M059J (cell line): ENCODE measurements at places on chromosomes 7 and 10. TPM values are rescaled to one million over a fixed set of nuclear protein-coding genes. Genes with fewer than 3 reads are reported as not detected.
A peak's percentile ranks its signal among the peaks of the same experiment; 100 is the strongest.

DNA sequence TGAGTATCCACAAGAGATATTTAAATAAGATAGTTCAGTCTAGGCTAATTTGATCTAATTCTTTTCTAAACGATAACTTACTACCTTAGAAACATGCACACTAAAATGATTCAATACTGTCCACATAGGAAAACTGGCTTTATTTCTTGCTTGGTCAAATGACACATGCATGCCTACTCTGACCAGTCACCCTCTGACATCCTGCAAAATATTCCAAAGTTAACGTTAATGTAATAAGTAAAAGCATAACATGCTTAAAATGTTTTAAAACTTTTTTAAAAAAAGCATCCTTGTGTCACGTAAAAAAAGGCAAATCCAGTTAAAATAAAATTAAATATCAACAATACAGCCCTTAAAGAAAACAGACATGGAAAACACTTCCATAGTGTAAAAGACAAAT, 70.2 kb downstream of the UBE2H start:
- DNase-seq, result peak; percentile 41

Gene NPFFR1
- total RNA-seq, result not detected in 2 replicates

Gene SAMD9
- total RNA-seq, result 131 and 132 TPM in 2 replicates

Gene RAPGEF5
- 0.22 and 0.47 TPM in 2 replicates for total RNA-seq

- DNase-seq, result no peak
Observed at GRCh38 chr10:47101196-47101595, 190.0 kb downstream of the PTPN20 start.

Gene WNT8B
- not detected in 2 replicates for total RNA-seq

DNA sequence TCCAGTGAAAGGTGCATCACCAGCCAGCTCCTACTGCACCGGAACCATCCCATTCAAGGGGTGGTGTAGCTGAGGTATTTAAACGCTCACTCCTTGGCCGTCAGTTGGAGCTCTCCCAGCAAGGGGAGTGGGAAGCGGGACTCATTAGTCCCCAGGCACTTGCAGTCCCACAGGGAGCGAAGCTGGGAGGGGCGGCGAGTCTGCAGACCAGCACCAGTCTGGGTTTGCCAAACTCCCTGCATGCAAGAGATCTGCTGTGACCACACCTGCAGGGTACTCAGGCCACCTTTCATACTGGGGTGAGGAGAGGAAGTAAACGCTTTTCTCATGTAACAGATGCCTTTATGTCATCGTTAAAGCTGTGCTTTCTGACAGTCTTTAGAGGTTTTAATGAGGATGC, 187.9 kb downstream of the PTPRN2 start:
- no peak for DNase-seq

GRCh38 chr10:35208949-35209613, 82.4 kb downstream of the CREM start:
- DNase-seq, result no peak

- DNase-seq, result no peak
Observed at GRCh38 chr10:34576797-34577196, 238.3 kb downstream of the PARD3 start.

- DNase-seq, result no peak
Observed at GRCh38 chr10:106712988-106713387, 451.5 kb downstream of the SORCS1 start.

GRCh38 chr10:7826971-7827370, 8.7 kb downstream of the TAF3 start:
- DNase-seq, result peak; percentile 44

- DNase-seq, result no peak
Observed at GRCh38 chr10:86360657-86361056, 5.9 kb downstream of the GRID1 start.

GRCh38 chr7:128726059-128726736, 13.0 kb upstream of the CALU start:
- DNase-seq, result no peak

GRCh38 chr7:29065181-29065857, 81.0 kb downstream of the CPVL start:
- DNase-seq, result no peak

- no peak for DNase-seq
Observed at GRCh38 chr10:72069751-72070526, 18.4 kb downstream of the SPOCK2 start.

GRCh38 chr10:124565565-124566221, 104.1 kb downstream of the LHPP start:
- peak; percentile 4 for DNase-seq

Gene ANKRD22
- total RNA-seq, result not detected in 2 replicates

Gene MMD2
- not detected in 2 replicates for total RNA-seq

Gene UPK3BL2
- 0.34 TPM in 1 of 2 replicates, not detected in the other for total RNA-seq

- no peak for DNase-seq
Observed at GRCh38 chr7:90229682-90230081, 15.3 kb upstream of the CFAP69 start.

GRCh38 chr10:104144931-104145330, 23.0 kb downstream of the SFR1 start:
- DNase-seq, result no peak

GRCh38 chr10:93452143-93452542, 30.0 kb downstream of the MYOF start:
- DNase-seq, result no peak

DNA sequence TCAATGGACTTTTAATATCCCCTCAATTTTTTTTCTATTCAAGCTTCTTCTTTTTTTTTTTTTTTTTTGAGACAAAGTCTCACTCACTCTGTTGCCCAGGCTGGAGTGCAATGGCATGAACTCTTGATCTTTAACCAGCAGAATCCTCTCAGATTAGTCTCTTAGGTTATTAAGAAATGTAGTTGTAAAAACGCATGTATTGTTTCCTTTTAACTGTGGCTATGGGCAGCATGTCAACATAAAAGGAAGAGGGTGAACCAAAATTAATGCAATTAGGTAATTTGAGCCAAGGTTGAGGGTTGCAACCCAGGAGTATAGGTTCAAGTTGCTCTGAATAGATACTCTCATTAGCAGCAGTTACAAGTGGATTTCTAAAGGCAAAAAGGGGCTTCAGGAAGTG, 4.3 kb upstream of the GSTO1 start:
- DNase-seq, result no peak

Gene ATP5F1C
- total RNA-seq, result 258 and 346 TPM in 2 replicates

GRCh38 chr10:78614267-78614666, 454.5 kb upstream of the ZMIZ1 start:
- no peak for DNase-seq

GRCh38 chr10:74854610-74855009, 28.2 kb downstream of the KAT6B start:
- no peak for DNase-seq

- no peak for DNase-seq
Observed at GRCh38 chr7:12809476-12809875, 122.0 kb downstream of the ARL4A start.

GRCh38 chr7:19972876-19973275, 199.5 kb upstream of the TMEM196 start:
- DNase-seq, result no peak

DNA sequence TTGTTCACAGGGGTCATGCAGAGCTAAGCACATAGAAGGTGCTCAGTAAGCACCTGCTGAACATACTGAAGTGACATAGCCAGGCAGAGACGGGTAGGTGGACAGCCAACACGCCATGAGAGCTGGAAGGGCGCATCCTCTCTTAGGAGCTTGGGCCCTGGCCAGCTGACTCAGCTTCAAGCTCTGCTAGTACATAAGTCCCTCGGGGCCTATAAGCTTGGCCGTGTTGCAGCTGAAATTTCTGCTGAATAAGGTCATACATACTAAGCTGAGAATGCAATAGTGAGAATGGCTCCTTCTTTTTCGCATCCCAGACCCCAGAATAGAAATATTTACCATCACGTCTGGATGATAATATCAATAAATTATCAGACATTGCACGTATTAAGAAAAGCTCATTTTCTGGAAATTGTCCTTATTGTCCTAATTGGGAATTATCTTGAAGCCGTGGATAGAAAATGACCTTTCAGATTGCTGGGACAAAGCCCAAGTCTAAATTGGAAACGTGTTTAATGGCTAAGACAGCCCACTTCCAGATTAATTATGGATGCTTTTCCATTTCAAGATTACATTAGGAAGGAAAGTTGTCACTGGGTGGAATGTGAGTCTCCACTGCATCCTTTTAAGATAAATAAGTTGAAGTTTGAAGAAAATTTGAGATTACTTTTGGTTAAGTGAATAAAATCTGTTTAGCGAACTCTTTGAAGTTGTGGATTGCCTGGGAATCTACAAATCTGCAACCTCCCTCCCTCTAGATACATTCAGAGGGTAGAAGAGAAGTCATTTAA, 287.1 kb upstream of the C7orf33 start:
- peak; percentile 55 for DNase-seq

Gene ICA1
- total RNA-seq, result not detected in 2 replicates

DNA sequence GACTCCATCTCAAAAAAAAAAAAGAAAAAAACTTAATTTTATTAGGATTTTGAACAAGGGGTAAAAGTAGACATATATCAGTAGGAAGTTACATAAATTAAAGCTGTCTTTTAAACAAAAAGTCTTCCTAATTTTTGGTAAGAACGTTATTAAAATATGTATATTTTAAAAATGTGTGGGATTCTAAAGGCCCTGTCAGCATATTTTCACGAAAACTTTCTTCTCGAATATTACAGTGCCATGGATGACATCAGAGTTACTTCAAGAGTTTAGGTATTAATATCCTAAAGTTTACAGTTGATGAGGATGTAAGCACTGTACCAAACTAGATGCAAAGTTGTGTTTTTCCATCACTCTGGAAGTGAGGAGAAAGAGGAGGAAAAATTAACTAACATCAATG, 820.8 kb downstream of the PCDH15 start:
- no peak for DNase-seq

Gene CPED1
- 14.9 and 15.8 TPM in 2 replicates for total RNA-seq

Gene SLC13A1
- total RNA-seq, result not detected in 2 replicates

GRCh38 chr7:112462236-112462635, 12.0 kb downstream of the IFRD1 start:
- peak; percentile 82 for DNase-seq

Gene CAV2
- total RNA-seq, result 151 and 165 TPM in 2 replicates

DNA sequence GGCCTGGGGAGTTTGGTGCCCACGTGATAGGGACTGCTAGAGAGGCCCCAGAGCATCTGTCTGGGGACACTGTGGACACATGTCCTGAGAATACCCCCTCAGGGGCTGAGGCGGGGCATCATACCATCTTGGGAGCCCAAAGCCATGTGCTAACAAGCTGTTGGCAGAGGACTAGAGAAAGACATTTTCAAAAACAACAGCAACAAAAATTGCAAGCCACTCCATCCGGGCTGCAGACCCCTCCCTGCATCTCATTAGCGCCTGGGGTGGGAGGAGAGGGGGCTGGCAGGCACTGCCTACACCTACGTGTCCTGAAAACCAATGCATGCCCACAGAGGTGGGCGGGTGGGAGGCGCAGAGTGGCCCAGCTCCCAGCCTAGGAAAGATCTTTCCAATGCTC, 507.4 kb upstream of the PODXL start:
- no peak for DNase-seq

Gene TRIM74
- not detected in 2 replicates for total RNA-seq

DNA sequence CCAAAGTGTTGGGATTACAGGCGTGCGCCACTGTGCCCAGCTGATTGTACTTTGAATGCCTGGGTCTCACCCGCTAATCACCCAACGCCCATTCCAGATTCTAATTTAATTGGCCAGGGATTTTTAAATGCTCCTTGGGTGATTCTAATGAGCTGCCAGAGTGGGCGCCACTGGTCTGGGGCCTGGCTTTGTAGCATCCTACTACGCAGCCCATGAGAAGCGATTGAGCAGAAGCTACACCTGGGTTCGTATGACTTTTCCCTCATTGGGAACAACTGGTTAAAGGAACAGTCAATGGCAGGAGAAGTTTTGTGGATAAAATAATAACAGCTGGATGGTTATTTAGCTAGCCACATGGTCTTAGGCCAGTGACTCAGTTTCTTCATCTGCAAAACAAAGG, 108.0 kb downstream of the SPAG6 start:
- no peak for DNase-seq

DNA sequence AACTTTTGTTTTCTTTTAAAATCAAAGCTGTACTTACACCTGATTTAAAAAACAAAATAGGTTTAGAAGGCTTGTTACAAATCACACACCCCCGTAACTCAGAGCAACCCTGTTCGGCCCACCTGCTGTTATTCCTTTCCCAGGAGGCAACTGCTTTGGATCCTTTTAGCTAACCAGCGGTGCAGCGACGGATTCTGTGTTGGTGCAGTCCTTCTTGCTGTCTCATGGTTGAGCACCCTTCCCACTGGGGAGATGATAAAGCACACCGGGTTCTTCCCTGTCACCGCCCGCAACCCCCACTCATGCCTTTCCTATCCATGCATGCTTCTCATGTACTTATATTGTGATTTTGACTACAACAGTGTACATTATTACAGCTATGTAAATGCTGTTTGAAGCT, 24.8 kb upstream of the MKI67 start:
- DNase-seq, result no peak

DNA sequence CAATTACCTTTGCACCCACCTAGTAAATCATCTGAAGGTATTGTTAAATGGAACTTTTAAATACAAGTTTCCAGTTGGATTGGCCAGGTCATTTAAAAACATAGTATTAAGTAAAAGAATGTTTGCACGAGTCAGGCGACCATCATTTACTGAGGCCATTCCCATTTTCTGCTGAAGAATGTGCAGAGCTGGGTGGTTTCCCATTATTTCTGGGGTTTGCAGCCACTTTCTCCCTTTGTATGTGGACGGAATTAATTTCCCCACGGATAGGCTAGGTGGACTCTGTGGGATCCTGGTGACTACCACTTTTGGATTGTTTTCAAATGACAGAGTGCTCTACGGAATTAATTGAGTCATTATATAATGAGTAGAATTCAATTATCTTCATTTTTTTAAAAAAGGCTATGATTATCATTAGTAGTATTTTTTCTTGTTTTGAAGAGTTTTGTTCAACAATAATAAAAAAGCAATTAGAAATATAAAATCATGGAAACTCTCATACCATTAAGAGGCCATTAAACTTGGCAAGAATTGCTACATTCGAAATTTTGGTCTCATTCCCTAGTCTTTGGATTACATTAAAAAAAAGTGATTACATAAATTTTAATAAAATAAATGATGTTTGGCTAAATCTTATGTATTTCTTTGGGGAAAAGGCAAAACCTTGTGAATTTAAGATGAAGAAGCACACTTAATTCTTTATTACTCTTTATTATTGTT, 120.4 kb upstream of the FZD8 start:
- peak; percentile 10 for DNase-seq

- no peak for DNase-seq
Observed at GRCh38 chr7:87199241-87199640, 20.3 kb downstream of the TMEM243 start.

Gene ZNF746
- total RNA-seq, result 10.3 and 17.5 TPM in 2 replicates

Gene INMT
- total RNA-seq, result 0.22 TPM in 1 of 2 replicates, not detected in the other

Gene NRP1
- 73.1 and 106 TPM in 2 replicates for total RNA-seq

DNA sequence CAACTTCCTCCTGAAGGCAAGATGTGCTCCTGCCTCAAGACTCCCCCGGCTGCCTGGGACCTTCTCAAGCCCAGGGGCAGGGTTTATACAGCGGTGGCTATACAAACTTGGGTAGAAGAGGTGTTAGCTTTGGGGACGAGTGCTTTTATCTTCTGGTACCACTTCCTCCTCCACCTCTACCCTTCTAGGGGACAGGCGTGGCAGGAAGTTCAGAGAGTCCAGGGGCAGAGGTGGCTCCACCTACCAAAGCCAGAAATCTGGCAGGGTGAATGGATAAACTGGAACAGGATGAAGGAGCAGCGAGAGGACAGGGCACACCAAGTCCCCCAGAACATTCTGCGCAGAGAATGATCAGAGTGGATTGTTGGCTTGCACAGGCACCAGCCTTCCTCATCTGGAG, 24.0 kb upstream of the TM9SF3 start:
- DNase-seq, result no peak
